ENCODE measurements at places on chromosomes 5 and 9. TPM values are rescaled to one million over a fixed set of nuclear protein-coding genes. Genes with fewer than 3 reads are reported as not detected.

Gene RASEF
- 10.2 TPM for total RNA-seq

Gene FNIP1
- 47.7 TPM for total RNA-seq

Gene PDLIM4
- 146 TPM for total RNA-seq

Gene ZCCHC10
- 19.8 TPM for total RNA-seq

Gene FOXD4L4
- total RNA-seq, result not detected

Gene FBLL1
- 0.84 TPM for total RNA-seq

Gene CCNJL
- 21.9 TPM for total RNA-seq

Gene BAAT
- total RNA-seq, result not detected

GRCh38 chr9:93057042-93057702 is 1.3 kb upstream of the SUSD3 start:
- no peak for DNase-seq

GRCh38 chr5:112511920-112512319 is 92.8 kb upstream of the EPB41L4A start:
- DNase-seq, result peak; percentile 77

DNA sequence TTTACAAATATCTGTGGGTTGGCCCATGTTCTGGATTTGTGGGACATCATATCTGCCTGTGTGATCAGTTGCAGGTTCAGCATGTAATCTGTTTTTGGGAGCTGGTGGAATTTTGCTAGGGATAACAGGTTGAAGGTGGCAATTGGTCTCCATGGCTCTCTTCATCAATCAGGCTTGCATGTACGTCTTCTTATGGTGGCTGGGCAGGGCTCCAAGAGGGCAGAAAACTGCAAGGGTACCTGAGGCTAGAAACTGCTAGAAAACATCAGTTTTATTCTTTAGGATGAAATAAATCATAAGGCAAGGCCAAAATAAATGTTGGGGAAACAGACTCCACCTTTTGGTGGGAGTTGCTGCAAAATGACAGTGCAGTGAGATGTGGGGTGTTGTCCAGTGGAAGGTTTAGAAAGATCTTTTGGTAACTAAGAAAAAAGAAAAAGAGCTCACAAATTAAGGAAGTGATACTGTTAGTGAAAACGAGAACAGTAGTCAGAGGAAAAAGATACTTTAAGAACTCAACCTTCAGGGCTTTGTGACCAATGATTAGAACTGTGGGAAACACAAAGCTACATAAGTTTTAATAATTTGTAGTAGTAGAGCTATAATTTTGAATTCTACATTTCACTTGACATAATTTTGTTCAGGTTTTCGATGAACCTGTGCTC is 300.7 kb upstream of the IZUMO3 start:
- DNase-seq, result no peak

- DNase-seq, result no peak
These were observed 503 bp downstream of the SEMA4D start for GRCh38 chr9:89497257-89497963.

- no peak for DNase-seq
These were observed 66.9 kb downstream of the FANCC start for GRCh38 chr9:95250462-95251221.

- DNase-seq, result no peak
These were observed 42.8 kb downstream of the STK10 start for GRCh38 chr5:172144931-172145869.

GRCh38 chr9:91896097-91896496 is 53.9 kb downstream of the ROR2 start:
- DNase-seq, result no peak

GRCh38 chr5:173239233-173239593 is 4.2 kb upstream of the NKX2-5 start:
- DNase-seq, result no peak

GRCh38 chr9:110767559-110768063 is 99.0 kb downstream of the MUSK start:
- no peak for DNase-seq

GRCh38 chr5:78275998-78276543 is 18.4 kb downstream of the AP3B1 start:
- no peak for DNase-seq

GRCh38 chr9:119164716-119165115 is 204.5 kb downstream of the BRINP1 start:
- no peak for DNase-seq

GRCh38 chr5:106401561-106401960 is 1269.2 kb downstream of the EFNA5 start:
- no peak for DNase-seq

- DNase-seq, result no peak
These were observed 268.6 kb downstream of the FER start for GRCh38 chr5:109016300-109016699.

DNA sequence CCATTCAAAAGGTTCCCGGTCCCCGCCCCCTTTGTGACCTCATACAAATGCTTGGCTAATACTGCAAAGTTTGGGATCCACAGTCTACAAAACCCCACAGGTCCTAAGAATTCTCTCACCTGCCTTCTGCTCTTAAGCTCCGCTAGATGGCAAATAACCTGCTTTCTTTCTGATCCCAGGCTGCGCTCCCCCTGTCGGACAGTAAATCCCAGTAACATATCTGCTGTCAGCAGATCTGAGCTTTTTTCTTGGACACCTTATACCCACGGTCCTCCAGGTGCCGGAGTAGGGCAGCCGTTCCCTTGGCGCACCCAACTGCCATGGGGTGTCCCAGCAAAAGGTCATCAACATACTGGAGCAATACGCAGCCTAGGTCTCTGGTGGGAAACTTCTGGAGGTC is 39.0 kb upstream of the PPP1R26 start:
- no peak for DNase-seq

DNA sequence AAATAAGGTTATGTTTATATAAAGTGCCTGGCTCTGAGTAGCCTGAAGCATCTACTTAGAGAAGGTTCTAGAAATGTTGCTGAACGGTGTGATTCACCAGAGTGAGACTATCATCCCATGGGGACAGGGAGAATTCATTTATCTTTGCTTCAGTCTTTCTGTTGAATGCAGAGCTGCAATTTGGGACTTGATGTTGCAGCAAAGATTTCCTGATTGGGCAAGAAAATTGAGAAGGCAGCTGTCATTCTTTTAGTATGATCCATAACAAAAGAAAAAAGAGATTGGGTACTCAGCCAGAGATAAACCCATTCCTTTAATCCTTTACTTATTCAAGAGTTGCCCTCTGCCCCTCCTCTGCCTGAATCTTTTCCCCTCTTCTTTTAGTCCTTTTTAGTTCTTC is 456.3 kb upstream of the WWC1 start:
- no peak for DNase-seq

- no peak for DNase-seq
These were observed 163.5 kb downstream of the ARSB start for GRCh38 chr5:78821536-78822021.

DNA sequence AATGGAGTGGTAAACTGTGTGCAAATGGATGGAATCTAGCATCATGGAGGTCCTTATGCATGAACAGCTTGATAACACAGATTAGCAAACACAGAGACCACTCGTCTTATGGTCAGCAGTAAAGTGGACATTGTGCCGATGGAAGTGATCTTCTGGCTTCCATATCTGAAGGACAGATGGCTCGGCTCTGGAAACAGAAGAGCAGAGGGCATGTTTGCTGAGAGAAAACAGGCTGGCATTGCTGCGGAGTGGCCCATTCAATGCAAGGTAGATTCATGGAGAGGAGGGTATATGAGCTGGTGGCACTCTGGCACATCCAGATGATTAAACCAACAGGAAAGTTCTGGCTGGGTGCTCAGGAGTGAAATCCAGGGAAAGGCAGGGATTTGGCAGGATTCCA is 513.2 kb downstream of the DIRAS2 start:
- DNase-seq, result no peak

DNA sequence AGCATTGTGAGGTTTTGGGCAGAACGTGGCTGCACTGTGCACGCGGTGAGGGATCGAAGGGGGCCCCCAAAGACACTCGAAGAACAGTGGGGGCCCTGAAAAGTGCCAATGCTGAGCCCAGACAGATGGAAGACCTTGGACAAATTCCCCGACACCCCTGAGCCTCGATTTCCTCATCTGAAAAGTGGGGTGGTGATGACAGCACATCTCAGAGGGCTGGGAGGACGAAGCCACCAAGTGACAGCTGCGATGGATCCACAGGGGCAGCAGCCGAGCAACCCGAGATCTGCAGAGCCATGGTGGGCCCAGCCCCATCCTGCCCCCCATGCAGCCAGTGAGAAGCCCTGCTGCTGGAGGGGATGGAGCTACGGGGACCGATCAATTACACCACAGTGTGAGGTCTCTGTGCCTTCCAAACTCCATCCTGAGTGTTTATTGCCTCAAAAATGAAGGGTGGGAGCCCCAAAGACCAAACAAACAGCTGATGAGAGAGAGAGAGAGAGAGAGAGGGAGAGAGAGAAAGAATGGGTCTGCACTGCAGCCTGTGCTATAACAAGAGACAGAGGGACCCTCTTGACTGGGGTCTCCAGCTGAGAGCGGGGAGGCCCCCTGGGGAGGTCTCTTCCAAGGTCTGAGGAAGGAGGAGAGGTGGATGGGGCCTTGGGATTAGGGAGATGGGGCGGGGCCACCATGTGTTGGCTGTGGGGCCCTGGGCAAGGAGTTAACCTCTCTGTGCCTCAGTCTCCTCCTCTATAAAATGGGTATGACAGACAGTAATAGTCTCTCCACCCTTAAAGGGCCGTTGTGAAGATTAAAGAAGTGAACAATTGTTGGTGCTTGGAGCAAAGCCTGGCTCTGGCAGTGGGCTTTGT is 134.4 kb upstream of the IER5L start:
- no peak for DNase-seq

DNA sequence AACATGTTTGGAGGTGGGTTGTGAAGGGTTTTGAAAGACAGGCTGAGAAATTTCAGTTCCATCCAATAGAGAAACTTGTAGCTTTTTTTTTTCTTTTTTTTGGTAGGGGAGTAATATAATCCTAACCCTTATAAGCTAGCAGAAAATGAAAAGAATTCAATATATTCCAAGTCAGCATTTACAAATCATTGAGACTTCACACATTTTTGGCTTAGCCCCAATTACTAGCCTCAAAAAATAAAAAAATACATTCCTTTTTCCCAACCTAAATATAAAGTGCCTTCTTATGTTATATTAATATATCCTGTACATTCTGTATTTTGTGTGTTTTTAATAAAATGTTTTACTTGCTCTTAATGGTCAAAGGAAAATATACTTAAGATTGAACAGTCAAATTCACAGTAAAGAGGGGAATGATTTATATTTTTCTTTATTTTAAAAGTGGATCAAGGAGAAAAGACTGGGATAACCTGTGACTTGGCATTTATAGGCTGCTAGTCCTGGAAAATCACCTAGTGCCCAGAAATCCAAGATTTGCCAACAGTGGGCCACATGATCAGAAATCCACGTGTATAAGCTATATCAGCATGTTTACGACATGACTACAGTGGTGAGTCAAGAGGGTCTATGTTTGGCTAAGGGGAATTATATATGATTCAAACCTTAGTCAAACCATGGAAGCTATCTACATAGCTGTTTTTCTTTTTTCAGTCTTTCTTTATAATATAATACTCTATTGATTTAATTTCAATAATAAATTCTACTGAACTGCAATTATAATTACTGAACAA is 14.5 kb downstream of the HACD4 start:
- no peak for DNase-seq

DNA sequence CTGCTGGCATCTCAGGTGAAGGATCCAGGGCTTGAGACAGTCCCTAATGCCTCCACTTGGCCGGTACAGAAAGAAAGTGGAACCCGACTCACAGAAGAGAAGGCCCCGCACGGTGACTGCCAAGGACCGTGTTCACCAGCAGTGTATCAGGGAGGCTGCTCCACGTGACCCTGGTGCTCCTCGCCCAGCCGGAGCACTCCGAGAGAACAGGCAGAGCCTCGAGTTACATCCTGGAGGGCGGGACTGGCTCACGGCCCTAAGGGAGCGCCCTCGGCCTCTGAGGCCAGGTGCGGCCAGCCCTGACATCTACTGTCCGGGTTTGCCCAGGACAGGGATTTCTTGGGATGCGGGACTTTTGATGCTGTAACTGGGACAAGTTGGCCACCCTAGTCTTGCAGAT is 104.0 kb upstream of the SARDH start:
- no peak for DNase-seq
